C1 segment of cervical spinal cord (tissue), 14 donors: ENCODE measurements at places on chromosomes 1 and 21.

DNA sequence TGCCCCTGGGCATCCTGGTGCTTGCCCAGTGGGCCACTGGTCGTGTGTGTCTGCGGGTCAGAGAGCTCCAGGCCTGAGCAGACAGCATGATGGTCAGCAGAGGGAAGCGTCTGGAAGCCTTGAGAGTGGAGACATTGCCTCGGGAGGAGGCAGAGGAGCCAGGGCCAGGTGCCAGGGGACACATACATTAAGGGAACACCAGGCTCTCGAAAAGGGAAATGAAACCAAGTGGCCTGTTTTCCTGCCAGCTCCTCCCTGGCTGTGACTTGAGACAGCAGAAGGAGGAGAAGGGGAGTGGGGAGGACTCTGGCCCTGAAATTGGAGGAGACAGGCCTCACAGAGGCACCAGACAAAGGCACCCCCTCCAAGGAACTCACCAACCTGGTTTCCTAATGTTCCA is 62.4 kb upstream of the LRP8 start:
- no peak for DNase-seq

DNA sequence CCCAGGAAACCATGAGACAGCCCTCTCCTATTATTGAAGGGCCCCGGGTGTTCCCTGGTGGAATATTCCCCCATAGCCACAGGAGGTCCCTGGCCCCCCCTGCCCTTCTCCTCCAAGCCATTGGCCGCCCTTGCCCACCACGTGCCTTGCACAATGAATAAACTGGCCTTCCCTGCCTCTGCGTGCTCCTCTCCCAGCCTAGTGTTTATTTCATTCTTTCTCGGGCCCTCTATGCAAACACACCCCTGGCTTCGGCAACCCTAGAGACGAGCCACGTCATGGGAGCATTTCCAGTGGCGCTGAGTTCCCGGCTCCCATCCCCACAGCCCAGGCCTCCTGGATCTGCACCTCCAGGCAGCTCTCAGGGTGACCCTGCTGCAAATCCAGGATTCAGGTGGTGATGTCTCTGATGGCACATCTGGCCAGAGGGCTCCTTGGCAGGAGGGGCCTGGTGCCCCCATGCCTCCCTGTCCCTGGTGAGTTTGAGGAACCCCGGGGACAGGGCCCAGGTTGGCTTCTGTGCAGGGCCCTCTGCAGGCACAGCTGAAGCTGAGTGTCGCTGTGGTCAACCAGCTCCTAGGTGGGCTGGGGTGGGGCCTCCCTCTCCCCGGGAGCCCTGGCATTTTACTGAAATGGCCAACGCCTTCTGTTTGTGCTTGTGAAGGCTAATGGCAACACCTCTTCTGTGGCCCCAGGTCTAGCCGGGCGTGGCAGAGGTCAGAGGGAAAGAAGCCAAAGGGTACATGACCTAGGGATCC is 6.2 kb downstream of the KRTAP10-12 start:
- no peak for DNase-seq

DNA sequence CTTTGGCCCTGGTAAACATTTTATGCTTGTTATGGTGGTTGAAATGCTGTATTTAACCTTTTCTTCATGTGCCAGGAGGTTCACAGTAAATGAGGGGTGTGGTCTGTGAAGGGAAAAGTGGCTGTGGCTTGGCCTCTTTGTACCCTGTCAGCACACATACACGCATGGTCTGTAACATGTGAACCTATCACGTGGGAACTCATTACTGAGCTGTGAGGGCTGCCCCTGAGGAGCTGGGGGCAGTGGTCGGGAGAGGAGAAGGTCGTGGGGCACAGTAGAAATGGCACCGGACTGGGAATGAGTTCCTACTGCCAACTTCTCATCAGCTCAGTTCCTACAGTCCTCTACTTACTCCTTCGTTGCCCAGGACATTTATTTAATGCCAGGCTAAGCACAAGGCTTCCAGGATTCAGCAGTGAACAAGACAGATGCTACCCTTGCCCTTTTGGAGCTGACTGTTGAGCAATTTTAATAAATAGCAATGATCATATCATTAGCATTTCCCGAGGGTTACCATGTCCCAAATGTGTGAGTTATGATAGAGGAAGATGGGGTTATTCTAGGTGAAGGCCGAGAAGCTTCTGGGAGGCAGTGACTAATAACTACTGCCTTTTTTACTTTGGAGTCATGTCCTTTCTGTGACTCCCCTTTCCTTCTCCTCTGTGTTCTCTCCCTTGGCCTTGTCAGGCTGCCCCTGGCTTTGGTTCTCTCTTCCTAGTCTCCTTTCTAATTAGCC is 38.8 kb downstream of the DDR2 start:
- DNase-seq: no peak

DNA sequence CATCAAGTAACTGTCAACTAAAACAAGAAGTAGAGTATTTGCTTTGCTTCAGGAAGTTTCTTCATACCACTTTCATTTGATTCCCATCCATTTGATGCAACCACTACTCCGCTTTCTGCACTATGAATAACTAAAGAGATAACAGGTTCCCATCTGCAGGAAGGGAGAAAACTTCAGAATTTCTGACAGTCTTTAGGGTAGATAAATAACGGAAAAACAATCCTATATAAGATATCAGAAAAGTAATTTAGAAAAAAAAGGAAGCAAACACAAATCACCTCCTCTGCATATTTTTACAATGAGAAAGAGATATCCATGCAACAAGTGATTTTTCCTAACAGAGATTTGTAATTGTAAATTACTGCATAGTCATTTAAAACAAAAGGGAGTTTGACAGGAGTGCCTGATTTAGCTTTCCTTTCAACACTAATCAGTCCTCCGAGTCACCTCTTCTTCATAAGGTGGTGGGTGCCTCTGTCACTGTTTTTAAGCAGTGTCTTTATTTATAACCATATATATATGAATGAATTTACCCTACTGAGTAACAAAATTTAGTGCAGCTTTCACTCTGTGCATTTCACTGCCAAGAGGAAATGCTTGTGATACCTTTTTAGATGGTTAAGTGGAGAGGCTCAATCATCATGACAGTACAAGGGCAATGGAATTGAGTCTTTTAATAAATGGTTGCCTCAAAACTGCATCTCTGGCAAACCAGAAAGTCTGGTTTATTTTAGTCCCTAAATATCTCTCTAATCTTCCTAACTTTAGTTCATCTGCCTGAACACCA is 1920.4 kb downstream of the MRPL39 start:
- DNase-seq: no peak

- no peak for DNase-seq
Observed at GRCh38 chr1:111488669-111489068, 14.8 kb downstream of the ADORA3 start.

DNA sequence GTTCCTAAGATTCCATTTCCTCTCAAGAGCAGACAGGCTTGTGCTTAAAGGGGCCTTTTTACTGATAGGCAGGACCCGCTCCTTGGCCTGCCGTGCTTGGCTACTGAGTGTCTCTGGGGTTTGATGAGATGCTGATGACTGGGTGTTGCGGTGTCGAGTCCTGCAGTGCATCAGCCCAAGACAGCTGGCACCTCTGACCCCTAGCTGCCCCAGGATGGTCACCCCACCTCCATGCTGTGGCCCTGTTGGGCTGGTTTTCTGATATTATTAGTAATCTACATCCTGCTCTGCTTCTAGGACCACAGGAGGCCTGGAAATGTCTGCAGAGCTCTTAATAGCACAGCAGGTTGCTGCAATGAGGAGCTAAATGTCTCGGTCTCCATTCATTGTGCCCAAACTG is 28.7 kb downstream of the LRRC71 start:
- no peak for DNase-seq

DNA sequence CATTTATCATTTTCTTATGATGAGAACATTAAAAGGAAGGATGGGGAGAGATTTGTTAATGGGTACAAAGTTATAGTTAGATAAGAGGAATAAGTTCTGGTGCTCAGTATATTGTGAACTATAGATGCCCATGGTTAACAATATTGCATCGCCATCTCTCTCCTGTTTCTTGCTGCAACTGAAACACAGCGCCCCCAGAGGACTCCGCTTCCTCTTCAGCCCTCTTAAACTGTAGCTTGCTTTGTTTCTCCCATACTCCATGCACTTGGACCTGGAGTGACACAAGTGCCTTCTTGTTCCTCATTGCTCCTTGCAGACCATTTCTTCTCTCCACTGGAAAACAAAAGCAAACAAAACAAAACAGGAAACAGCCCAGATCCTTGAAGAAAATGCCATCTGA is 70.1 kb upstream of the NTPCR start:
- peak; percentile 5 for DNase-seq

GRCh38 chr1:245986404-245987218 is 520.5 kb downstream of the SMYD3 start:
- no peak for DNase-seq

- DNase-seq: no peak
Observed at GRCh38 chr1:34916104-34916503, 13.3 kb downstream of the DLGAP3 start.

GRCh38 chr1:107669996-107670395 is 295.0 kb downstream of the VAV3 start:
- DNase-seq: no peak

DNA sequence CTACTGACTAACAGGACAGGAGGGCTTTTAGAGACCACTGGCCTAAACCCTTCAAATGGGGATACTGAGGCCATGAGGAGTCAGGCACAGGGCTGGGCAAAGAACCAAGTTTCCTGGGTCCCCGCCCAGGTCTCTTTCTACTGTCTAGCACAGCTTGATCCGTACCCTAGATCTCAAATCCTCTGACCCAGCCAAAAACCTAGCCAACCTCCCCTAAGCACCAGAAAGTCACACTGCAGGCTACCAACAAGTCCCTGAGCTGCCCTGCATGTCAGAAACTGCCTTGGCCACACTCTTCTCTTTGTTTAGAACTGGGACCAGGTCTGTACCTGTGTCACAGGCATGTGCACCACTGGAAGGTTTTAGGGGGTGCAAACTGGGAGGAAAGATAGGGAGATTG is 33.6 kb downstream of the AHDC1 start:
- no peak for DNase-seq

DNA sequence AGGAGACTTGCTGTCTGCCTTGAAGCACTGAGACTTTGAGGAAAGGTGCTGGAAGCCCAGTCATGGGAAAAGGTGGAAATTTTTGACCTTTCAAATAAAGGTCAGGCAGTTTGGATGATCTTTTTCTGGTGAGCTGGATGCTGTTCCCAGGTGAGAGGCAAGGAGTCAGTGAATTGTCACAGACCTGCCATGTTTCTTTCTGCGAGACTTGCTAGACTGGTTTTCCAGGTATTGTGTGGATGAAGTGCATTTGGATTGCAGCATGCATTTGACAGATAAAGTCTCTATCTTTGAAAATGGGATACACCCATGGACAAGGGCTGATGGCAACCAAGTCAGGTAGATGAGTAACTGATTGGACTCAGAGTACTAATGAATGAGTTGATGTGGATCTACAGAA is 65.7 kb upstream of the NHLH2 start:
- DNase-seq: no peak

DNA sequence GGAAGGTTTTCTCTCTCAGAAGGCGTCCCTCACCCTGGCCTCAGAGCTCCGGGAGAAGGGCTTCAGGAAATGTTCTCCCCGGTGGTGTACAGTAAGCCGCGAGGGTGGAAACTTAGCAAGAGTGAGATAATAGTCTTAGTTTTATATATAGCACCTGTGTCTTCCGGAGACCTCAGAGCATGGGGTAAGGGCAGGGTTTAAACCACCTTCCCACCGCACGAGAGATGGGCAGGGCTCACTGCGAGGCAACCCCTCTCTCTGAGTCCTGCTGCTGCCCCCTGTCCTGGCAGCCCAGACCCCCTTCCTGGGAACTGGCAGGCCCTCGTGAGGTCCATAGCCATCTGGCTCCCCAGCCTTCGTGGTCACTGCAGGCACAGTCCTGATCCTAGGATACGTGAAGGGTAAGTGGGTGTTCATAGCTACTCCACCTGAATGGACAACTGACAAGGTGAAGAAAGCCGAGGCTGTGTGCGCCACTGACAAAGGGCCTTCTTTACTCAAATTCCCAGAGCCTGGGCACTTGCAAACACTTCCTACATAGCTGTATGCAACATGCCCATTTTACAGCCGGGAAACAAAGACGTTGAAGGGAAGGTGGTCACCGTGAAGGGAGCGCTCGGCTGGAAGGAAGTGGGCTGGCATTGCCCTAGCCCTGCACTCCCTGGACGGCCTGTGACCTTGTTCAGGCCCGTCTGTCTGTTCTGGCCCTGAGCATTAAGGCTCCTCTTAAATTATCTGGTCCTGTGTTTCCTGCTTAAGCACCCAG is 26.9 kb downstream of the ITPKB start:
- DNase-seq: no peak

DNA sequence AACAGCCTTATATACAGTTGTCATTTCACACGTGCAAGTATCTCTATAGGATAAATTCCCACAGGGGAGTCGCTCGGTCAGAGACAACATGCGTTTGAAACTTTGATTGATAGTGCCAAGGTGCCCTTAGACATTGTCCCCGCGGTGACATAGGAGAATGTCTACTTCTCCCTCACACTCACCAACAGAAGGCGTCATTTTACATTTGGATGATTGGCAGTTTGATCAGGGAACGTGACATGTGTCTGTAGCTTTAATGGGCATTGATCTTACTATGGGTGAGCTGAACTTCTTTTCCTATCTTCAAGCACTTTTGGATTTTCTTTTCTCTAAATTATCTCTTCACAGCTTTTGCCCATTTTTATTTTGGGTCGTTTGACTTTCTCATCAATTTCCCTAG is 42.6 kb upstream of the PAX7 start:
- no peak for DNase-seq
